Left hindlimb (tissue), 1 donor: ENCODE measurements at places on chromosomes 5 and 9.

GRCh38 chr9:114033397-114034103 lies 44.5 kb downstream of the AMBP start:
- DNase-seq: no peak

DNA sequence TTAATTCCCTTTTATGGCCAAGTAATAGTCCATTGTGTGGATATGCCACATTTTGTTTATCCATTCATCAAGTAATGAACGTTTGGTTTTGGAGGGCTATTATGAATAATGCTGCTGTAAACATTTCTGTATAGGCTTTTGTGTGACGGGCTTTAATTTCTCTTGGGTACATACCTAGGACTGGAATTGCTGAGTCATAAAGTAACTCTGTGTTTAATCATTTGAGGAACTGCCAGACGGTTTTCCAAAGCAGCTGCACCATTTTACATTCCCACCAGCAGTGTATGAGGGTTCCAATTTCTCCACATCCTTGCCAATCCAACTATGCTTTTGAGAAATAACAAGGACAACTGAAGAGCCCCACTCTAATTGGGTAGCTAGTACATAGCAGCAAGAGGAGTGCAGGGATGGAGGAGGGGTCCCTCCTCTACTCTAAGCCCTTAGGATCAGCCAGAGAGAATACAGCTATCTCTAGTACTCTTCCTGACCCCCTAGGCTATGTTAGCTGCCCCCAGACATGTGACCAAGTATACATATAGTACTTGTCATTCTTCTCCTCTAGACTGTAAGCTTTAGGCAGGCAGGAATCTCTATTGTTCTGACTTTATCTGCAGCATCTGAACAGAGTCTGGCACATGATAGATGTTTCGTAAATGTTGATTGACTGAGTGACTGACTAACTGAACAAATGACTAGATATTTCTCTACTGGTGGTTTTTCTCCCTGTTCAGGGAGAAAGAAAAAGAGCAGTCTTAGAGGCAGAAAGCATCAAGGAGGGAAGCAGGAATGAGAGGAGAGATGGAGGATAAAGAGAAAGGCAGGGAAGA lies 22.1 kb upstream of the MATR3 start:
- no peak for DNase-seq

- no peak for DNase-seq
Observed at GRCh38 chr5:1723957-1724821, 75.4 kb downstream of the MRPL36 start.

DNA sequence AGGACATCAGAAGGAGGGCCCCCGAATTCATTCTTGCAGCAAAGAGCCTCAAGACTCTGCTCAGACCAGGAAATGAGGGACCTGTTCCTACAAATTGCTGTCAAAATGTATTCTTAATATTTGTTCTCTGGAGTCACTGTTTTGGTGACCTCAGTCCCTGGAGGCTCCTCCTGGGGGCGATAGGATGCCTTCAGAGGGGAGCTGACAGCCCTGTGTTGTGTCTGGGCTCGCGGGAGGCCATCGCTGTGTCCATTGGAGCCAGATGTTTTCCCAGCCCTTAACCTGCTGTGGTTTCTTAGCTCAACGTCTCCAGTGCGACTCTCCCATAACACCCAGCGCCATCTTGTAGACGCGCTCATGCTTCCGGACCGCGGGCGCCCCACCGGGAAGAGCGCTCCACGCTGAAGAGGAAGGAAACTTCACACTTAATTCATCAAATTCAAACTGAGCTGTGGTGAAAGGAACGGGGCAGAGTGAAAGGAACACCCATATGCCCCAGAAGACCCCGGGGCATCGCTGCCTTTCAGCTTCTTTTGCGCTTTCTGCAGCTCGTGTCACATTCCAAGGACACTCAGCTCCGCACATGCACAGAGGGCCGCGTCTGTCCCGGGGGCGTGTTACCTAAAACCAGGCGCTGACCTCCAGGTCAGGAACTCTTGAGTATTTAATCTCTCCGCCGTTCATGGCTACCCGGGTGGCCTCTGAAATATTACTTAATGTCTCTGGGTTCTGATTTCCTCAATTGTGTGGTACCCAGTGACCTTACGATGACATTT lies 112.3 kb upstream of the GDNF start:
- DNase-seq: no peak
